ENCODE measurements at places on chromosomes 6 and 20.
A peak's percentile ranks its signal among the peaks of the same experiment; 100 is the strongest.

- DNase-seq = no peak
Observed at GRCh38 chr6:98678481-98678880, 155.9 kb upstream of the POU3F2 start.

- no peak for DNase-seq
Observed at GRCh38 chr6:96468681-96469224, 52.9 kb upstream of the UFL1 start.

GRCh38 chr6:119799596-119800509 lies 450.3 kb upstream of the MAN1A1 start:
- no peak for DNase-seq

DNA sequence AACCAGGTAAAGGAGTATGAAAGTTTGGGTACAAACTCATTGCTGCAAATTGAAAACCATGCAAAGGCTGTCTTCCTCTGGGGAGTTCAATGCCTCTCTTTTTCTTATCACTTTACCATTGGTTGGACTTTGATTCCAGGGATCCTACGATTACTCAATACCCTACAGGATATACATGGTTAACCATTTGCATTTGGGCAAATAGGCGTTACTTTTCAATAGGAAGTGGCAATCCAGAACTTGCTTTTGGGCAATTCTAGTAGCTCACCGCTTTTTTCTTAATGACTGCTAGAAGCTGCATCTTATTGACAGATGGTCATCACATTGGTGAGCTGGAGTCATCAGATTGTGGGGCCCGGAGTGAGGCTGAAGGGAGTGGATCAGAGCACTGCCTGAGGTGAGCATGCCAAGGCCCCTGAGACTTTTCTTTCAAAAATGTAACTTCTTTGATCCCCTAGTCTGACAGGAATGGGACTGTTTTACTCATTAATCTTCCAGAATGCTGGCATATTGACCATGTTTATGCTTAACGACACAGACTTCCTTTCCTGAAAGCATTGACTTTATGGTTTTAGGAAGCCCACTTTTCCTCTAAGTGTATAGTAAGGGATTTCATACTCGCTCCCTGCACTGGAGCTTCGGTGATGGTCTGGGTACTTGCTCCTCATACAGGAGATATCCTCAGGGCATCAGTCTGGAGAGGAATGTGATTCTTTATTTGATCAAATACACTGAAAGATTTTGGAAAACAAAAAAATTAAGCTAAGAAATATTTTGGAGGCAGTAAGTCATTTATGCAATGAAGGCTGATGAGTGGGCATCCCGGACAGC lies at the start of gene CCR6:
CCR6 (plus strand) TSS at position 270 of the 831 bp plus-strand sequence. CDS start 13,039 bp downstream, outside the sequence.
- DNase-seq = no peak

GRCh38 chr6:91653895-91654294 lies 1067.0 kb upstream of the MAP3K7 start:
- no peak for DNase-seq

- peak; percentile 7 for DNase-seq
Observed at GRCh38 chr20:44219170-44219730, 8.7 kb upstream of the OSER1 start.

- DNase-seq = no peak
Observed at GRCh38 chr6:136790411-136791295, 1.6 kb downstream of the MAP3K5 start.

DNA sequence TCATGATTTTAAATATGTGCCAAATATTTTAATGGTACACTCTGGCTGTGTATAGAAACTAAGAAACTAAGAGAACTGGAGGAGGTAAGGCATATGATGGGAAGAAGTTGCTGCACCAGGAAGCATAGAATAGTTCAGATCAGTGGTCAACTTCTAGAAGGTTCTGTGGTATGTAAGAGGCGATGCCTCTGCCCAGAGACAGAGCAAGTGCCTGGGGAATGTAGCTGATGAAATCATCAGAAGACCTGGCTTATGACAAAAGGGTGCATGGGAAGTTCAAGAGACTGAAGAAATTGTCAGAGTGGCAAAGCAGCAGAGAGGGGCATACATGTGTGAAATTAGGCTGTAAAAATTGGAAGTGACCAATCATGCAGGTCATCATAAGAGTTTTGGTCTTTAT lies 580.8 kb downstream of the BMP2 start:
- DNase-seq = no peak

GRCh38 chr20:47237715-47238114 lies 118.8 kb downstream of the ZMYND8 start:
- DNase-seq = no peak

- DNase-seq = no peak
Observed at GRCh38 chr6:34226066-34226465, 10.6 kb upstream of the HMGA1 start.

GRCh38 chr6:148799647-148800046 lies 52.8 kb downstream of the UST start:
- no peak for DNase-seq

Data from stimulated activated naive CD4-positive, alpha-beta T cell (primary cell).